ENCODE measurements at places on chromosomes 2 and 18. TPM values are rescaled to one million over a fixed set of nuclear protein-coding genes. Genes with fewer than 3 reads are reported as not detected.

The CPO gene
- 0.66 TPM for total RNA-seq

DNA sequence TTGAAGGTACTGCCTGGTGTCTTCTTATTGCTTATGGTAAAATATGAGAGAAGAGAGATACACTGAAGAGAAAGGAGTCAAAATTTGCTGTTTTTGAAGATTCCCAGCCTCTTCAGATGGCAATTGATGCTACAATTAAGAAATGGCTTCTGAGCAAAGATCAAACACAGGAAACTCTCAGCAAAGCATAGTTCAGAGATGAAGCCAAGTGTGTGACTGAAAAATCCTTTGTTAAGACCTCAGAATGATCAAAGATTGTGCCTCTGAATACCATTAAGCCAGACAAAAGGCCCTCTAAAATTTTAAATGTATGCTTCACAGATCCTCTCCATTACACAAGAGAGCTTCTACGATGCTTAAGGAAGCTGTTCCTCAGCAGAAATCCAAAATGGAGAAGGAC lies 216.3 kb downstream of the UXS1 start:
- no peak for DNase-seq

DNA sequence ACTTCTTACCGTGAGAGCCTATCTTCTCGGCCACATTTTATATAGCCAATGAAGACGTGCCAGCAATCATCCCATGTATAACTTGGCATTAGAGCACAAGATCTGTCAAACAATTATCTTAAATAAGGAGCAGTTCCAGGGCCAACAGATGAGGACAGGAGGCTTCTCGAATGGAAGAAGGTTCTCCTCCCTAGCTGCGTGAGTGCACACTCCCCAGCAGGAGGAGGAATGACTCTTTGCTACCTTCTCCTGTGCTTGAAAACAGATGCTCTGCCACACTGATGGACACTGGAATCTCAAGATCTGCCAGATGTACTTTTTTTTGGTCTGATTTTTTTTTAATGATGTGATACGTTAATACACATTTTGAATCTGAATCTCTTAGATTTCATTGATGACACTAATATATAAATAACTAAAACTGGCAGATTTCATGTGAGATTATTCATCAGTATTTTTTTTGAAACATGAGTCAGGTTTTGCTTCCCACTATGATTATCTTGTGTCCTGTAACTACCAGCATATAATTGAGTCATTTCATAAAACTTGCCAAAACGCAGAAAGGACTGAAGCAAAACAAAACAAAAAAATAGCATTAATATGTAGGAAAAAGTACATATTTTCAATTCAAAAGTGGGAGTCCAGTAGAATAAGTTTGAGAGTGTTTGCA lies 626 bp upstream of the VIT start:
- DNase-seq: no peak

GRCh38 chr2:144876013-144876412 lies 356.1 kb upstream of the ZEB2 start:
- no peak for DNase-seq

- DNase-seq: no peak
Measured at GRCh38 chr2:113739849-113740248, 16.6 kb downstream of the SLC35F5 start.

- DNase-seq: no peak
Measured at GRCh38 chr18:35075132-35075531, 33.9 kb downstream of the MAPRE2 start.

- DNase-seq: no peak
Measured at GRCh38 chr2:51778806-51779205, 746.9 kb upstream of the NRXN1 start.

- no peak for DNase-seq
Measured at GRCh38 chr18:56723068-56723467, 71.9 kb downstream of the WDR7 start.

- no peak for DNase-seq
Measured at GRCh38 chr2:102809291-102810189, 47.7 kb downstream of the TMEM182 start.

The CMPK2 gene
- 0.90 TPM for total RNA-seq

The SKOR2 gene
- 0.18 TPM for total RNA-seq

The SLC19A3 gene
- 2.3 TPM for total RNA-seq

GRCh38 chr2:67032076-67032475 lies 365.1 kb upstream of the ETAA1 start:
- DNase-seq: no peak

- DNase-seq: peak; percentile 48
Measured at GRCh38 chr18:63342206-63342605, 22.6 kb upstream of the BCL2 start.

GRCh38 chr18:59448546-59448945 lies 89.5 kb upstream of the LMAN1 start:
- no peak for DNase-seq

DNA sequence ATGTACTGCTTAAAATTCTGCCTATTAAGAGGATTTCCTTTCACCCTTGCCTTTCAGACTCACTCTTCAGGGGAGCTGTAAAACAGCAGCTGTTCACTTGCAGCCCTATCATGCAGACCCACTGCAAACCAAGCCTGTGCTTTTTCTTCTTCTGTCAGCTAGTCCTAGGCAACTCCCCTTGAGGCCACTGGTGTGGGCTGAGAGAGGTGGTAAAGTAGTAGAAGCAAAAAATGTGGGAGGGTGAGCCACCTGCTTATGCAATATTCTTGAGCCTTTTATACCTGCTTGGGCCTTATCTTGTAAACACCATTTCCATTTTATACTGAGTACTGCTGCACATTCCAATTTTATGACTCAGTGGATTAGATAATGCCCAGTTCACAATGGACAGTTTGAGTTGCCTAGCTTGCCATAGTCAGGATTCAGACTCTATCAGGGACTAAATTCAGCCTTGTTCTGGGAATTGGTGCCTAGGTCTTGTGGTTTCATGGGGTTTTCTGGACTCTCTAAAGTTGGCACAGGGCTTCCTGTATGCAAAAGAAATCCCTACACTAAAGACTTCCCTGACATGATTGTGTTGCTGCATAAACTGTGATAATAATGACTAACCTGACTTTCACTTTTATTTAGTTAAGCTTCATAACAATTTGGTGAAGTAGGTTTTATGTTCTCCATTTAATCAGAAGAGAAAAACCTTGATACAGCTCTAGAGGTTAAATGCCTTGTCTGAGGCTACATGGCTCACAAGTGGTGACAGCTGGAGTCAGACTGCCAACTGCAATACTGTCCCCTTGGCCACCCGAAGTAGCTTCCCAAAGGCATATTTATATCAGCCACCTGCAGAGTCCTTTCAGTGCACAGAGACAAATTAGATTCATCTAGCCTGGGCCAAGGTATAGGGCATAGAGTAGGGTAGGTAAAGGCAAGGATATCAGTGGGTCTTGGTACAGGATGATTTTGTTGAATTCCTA lies 47.4 kb upstream of the KDM3A start:
- DNase-seq: no peak

GRCh38 chr2:8472545-8473323 lies 209.1 kb upstream of the ID2 start:
- no peak for DNase-seq

DNA sequence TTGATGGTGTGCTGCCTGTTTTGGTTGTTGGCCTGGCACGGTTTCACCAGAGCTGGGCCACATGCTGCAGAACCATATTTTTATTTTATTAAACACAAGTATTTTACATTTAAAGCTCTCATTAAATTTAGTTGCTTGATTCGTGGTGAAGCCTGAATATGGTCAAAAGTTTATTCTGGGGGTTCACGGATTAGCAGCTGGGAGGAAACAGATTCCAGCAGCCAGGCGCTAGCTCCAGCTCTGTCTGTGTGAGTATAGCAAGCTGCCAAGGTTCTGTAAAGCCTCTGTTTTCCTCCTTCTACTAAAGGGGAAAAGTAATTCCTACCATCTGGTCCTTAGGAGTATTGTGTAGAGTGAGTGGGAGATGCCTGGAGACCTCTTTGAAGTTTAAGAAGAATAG lies 22.5 kb downstream of the GATA6 start:
- DNase-seq: no peak

DNA sequence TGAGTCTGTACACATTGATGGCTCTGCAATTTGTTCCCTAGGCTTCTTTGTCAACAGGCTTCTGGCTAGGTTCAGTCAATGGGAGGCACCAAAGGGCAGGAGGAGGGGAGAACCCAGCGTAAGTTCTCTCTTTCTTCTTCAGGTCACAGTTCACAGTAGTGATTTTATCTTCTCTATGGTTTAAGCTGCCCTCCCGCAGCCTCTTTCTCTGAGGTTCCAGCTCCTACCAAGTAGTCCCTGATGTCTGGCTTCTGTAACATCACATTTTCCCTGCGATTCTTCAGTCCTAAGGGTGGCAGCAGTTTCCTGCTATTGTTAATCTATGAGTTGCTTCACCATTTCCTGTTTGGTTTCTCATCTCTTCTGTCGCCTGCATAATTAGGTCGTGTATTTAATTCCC lies 107.4 kb downstream of the CPO start:
- no peak for DNase-seq

DNA sequence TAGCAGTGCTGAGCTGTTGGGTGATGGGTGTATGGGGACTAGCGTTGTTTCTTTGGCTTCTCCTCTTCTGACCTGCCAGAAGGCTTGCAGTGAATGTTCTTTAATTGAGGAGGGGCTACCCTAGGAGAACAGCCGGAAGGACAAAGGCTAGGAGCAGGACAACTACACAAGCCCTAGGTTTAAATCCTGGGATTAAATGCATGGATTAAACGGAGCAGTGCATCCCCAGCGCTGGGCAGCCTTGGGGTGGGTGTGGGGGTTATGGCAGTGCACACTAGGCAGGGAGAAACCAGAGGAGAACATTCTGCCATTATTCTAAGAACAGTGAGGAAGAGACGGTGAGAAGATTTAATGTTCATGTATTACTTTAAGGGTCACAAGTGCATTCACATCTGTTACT lies 86.4 kb upstream of the MCFD2 start:
- DNase-seq: no peak

GRCh38 chr2:109057686-109058085 lies 68.7 kb upstream of the EDAR start:
- DNase-seq: no peak

The KHK gene
- 12.2 TPM for total RNA-seq

DNA sequence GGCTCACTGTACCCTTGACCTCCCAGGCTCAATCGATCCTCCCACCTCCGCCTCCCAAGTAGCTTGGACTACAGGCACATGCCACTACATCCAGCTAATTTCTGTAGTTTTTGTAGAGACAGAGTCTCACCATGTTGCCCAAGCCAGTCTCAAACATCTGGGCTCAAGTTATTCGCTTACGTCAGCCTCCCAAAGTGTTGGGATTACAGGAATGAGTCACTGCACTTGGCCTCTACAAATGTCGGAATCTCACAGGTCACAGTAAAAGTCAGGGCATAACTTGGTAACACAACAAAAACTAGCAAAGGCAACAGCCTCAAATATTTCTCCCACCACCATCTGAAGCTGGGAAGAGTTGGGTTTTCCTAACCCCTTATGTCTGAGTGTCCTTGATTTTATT lies 25.3 kb downstream of the SCG2 start:
- DNase-seq: no peak

The FBLN7 gene
- total RNA-seq: 1.4 TPM

DNA sequence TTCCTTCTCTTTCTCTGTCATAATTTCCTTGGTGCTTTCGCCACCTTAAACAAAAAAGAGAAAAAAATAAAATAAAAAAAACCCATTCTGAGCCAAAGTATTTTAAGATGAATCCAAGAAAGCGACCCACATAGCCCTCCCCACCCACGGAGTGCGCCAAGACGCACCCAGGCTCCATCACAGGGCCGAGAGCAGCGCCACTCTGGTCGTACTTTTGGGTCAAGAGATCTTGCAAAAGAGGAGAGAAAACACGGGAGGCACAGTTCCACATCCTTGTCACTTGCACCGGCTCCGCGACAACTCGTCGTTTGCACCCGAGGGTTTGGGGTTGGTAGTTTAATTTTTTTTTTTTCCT lies 1.8 kb upstream of the SP9 start:
- DNase-seq: no peak

DNA sequence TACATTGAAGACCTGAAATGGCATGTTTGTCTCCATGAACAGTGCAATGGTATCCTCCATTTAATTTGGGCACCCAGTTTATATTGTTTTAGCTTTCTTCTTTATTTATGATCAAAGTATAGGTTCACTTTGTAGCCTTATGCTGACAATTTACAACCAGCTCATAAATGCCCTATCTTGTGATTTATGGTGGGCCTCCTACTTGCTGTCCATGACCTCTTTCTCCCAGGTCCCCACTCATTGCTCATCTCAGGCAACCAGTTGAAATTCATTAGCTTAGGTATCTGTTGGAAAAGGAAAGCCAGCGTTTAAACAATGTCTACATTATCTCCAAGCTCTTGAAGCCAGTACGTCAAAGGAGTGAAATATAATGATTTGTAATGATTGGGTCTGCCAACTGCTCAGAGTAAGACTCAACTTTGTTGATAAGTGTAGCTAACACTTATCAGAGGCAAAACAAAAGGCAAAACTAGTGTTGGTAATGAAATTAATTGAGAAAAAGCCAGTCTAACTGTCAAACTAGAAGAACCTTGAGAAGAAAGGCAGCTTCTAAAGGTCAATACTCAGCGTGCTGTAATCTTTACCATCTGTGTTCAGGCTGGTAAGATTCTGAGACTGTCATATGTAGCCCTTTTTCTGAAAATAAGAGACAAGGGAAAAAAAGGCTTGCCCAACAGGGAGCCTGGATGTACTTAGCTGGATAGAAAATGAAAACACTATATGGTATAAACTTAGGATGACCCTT lies 695.9 kb downstream of the EPHA4 start:
- no peak for DNase-seq

The CD302 gene
- 0.68 TPM for total RNA-seq

DNA sequence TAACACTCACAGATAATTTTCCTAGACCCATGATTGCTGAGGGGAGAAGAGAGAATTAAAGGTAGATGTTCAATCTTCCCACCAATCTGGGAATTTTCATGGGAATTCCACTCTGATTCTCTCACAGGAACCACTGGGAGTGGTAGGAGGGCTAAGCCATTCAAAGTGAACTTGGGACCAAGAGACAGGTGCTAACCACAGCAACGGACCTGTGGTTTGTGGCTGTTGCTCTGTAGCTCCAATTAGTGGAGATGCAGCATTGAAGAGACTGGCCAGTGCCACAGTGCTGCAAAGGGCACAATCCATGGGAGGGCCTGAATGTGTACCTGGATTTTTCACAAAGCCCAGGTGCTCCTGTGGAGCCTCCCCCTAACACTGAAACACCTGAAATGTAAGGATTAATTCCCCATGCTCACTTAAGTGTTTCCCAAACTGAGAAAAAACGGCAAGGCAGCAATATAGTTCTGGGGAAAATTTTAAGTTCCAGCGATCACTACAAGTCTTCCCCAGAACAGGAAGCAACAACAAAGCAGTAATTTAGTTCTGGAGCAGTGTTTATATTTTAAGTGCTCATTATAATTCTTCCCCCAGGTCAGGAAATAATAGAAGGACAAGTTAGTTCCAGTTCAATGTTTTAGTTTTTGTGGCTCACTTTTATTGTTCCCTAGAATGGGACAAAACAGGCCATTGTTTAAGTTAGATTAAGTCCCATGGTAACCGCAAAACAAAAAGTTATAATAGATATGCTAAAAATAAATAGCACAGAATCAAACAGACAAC lies 1045.8 kb downstream of the CNTNAP5 start:
- no peak for DNase-seq

GRCh38 chr2:204967199-204967960 lies 422.1 kb downstream of the PARD3B start:
- DNase-seq: no peak

The ANKRD30BL gene
- total RNA-seq: not detected

All from H9 (cell line).